DMS153 (cell line): ENCODE measurements at places on chromosomes 11 and 22.

- no peak for DNase-seq
Measured at GRCh38 chr11:18369398-18369797, 25.0 kb upstream of the LDHA start.

DNA sequence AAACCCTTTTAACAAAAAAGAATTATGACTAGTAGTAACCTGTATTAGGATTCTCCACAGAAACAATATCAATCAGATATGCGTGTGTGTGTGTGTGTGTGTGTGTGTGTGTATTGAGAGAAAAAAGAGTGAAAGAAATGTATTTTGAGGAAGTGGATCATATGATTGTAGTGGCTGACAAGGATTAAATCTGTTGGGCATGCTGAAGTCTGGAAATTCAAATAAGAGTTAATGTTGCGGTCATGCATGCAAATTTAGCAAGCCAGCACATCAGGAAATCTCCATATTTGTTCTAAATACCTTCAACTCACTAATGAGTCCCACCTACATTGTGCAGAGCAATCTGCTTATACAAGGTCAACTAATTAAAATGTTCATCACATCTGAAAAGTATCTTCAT lies 46.8 kb upstream of the IGLL5 start:
- DNase-seq: no peak

DNA sequence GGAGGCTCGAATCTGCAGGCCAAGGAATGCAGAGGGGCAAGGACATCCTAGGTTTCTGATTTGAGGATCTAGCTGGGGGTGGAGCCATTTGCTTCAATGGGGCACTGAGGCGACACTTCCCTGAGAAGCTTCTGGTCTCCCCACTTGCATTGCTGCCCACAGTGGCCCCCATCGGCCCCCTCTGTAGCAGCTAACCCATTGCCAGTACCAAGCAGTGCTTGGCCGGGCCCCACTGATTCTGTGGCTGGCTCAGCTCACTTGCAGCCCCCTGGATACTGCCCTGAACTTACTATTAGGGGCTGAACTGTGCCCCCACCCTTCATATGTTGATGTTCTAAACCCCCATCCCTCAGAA lies 42.9 kb upstream of the SHISAL1 start:
- DNase-seq: no peak

- no peak for DNase-seq
Measured at GRCh38 chr11:455566-456147, 5.6 kb downstream of the PTDSS2 start.

- no peak for DNase-seq
Measured at GRCh38 chr11:29309992-29310391, 706.8 kb downstream of the KCNA4 start.

- no peak for DNase-seq
Measured at GRCh38 chr11:60122414-60123036, 34.1 kb downstream of the MS4A2 start.
